ENCODE measurements at places on chromosomes 7 and 10. TPM values are rescaled to one million over a fixed set of nuclear protein-coding genes. Genes with fewer than 3 reads are reported as not detected.

The FAM221A gene
- 10.2 TPM for polyA plus RNA-seq

The MNX1 gene
- polyA plus RNA-seq = 1.4 TPM

The STEAP4 gene
- polyA plus RNA-seq = not detected

The OPALIN gene
- polyA plus RNA-seq = not detected

The C7orf57 gene
- not detected for polyA plus RNA-seq

The ABCB1 gene
- 6.5 TPM for polyA plus RNA-seq

The FAM180A gene
- polyA plus RNA-seq = not detected

The PRKRIP1 gene
- polyA plus RNA-seq = 44.6 TPM

The PLAU gene
- 10.4 TPM for polyA plus RNA-seq

The GRM8 gene
- polyA plus RNA-seq = 0.62 TPM

The CARD11 gene
- polyA plus RNA-seq = 9.6 TPM

The LEP gene
- polyA plus RNA-seq = not detected

The ACSM6 gene
- 0.10 TPM for polyA plus RNA-seq

The TUBAL3 gene
- polyA plus RNA-seq = not detected

The PCLO gene
- 2.8 TPM for polyA plus RNA-seq

The GSTO2 gene
- polyA plus RNA-seq = 1.4 TPM
